Colonic mucosa (tissue), 4 donors: ENCODE measurements at places on chromosomes 6 and 20. TPM values are rescaled to one million over a fixed set of nuclear protein-coding genes. Genes with fewer than 3 reads are reported as not detected.

GRCh38 chr6:13526727-13527670 lies 39.6 kb upstream of the GFOD1 start:
- no peaks in the 10 kb centered on the region for H3K27me3 ChIP-seq
- H3K36me3 ChIP-seq = no peaks in the 10 kb centered on the region
- peak; percentile 48 for DNase-seq
- peak overlapping the region; percentile 32 for H3K27ac ChIP-seq
- H3K4me3 ChIP-seq = no peak overlapping the region
- no peaks in the 10 kb centered on the region for H3K4me1 ChIP-seq

DNA sequence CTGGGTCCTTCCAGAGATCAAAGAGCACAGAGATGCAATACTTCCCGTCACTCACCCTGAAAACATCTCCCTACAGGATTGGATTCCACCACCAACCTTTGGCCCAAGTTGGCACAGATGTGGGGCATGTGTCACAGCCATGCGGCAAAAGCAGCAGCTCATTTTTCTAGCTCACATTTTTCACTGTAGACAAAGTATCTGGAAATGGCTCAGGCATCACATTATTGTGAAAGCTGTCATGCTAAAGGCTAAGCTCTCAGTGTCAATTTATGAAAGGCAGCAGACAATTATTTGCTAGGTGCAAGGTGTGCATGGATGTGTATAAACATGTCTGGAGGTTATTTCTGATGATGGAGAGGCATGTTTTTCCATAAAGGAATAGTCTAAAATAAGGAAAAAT lies 248.8 kb upstream of the PRND start:
- H3K36me3 ChIP-seq = no peaks in the 10 kb centered on the region
- no peak overlapping the region for H3K27ac ChIP-seq
- no peak overlapping the region for H3K4me3 ChIP-seq
- H3K27me3 ChIP-seq = no peaks in the 10 kb centered on the region
- no peak for DNase-seq

Gene PACRG
- not detected for total RNA-seq

Gene SCAND1
- 125 TPM for total RNA-seq

Gene CD93
- total RNA-seq = 5.3 TPM

Gene ULBP2
- total RNA-seq = 0.19 TPM

GRCh38 chr20:15475483-15475882 lies 1097.8 kb downstream of the KIF16B start:
- no peak overlapping the region for H3K4me3 ChIP-seq
- no peaks in the 10 kb centered on the region for H3K4me1 ChIP-seq
- H3K27me3 ChIP-seq = no peaks in the 10 kb centered on the region

Gene EYS
- 0.82 TPM for total RNA-seq

DNA sequence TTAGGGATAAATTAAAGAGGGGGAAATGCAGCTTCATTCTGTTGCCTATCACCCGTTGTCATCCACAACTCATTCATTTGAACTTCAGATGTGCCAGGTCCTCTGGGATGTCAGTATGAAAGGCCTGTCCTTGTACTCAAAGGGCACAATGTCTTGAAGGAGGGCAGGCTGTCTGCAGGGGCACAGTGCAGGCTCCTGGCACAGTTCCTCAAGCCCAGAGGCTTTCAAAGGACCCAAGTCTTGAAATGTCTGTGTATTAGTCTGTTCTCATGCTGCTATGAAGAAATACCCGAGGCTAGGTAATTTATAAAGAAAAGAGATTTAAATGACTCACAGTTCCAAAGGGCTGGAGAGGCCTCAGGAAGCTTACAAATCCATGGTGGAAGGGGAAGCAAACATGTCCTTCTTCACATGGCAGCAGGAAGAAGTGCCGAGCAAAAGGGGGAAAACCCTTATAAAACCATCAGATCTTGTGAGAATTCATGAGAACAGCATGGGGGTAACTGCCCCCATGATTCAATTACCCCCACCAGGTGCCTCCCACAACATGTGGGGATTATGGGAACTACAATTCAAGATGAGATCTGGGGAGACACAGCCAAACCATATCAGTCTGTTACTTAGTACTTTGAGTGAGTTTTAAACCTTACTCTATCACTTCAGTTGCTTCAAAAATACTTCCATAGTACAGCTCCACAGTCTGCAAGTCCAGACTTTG lies 9.4 kb downstream of the SNX9 start:
- H3K36me3 ChIP-seq = no peaks in the 10 kb centered on the region
- H3K4me3 ChIP-seq = no peak overlapping the region
- no peaks in the 10 kb centered on the region for H3K27me3 ChIP-seq

GRCh38 chr6:24666097-24666640 lies 530 bp downstream of the TDP2 start:
- H3K4me1 ChIP-seq = peaks cover 17% of the 10 kb centered on the region
- H3K27ac ChIP-seq = peak overlapping the region; percentile 98
- DNase-seq = no peak
- H3K4me3 ChIP-seq = peak overlapping the region; percentile 49
- H3K36me3 ChIP-seq = no peaks in the 10 kb centered on the region
- no peaks in the 10 kb centered on the region for H3K27me3 ChIP-seq

Gene PLEKHG1
- total RNA-seq = 21.8 TPM

DNA sequence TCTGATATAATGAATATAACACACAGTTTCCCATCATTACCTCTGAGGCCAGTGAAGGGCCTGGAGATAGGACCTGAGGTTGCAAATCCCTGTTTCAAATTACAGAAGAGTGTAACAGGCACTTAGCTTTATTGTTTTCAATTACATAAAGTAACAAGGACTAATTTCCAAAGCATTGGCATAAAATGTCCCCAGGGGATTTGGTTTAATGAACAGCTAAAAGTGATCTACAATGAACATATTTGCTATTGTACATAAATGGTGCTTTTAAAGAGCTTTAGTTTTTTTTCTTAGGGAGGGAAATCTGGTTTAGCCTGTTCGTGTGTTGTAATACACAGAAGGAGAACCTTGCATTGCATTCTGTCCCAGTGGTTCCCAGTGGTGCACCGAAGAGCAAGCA lies 54.4 kb downstream of the HMGN3 start:
- H3K4me1 ChIP-seq = no peaks in the 10 kb centered on the region
- no peak overlapping the region for H3K27ac ChIP-seq
- H3K27me3 ChIP-seq = no peaks in the 10 kb centered on the region
- no peak for DNase-seq
- H3K4me3 ChIP-seq = no peak overlapping the region

Gene PRR18
- not detected for total RNA-seq

GRCh38 chr20:31685853-31686643 lies 36.6 kb downstream of the BCL2L1 start:
- no peak overlapping the region for H3K27ac ChIP-seq
- H3K27me3 ChIP-seq = no peaks in the 10 kb centered on the region
- H3K4me3 ChIP-seq = no peak overlapping the region
- no peak for DNase-seq

GRCh38 chr6:17116117-17116440 lies 14.2 kb downstream of the STMND1 start:
- no peak for DNase-seq
- H3K27me3 ChIP-seq = no peaks in the 10 kb centered on the region
- H3K4me1 ChIP-seq = no peaks in the 10 kb centered on the region
- no peaks in the 10 kb centered on the region for H3K36me3 ChIP-seq
- H3K27ac ChIP-seq = no peak overlapping the region
- H3K4me3 ChIP-seq = no peak overlapping the region

GRCh38 chr6:170269846-170270541 lies 20.9 kb downstream of the DLL1 start:
- H3K4me1 ChIP-seq = peaks cover 3% of the 10 kb centered on the region
- no peak for DNase-seq
- no peak overlapping the region for H3K4me3 ChIP-seq
- no peaks in the 10 kb centered on the region for H3K36me3 ChIP-seq
- peak overlapping the region; percentile 40 for H3K27ac ChIP-seq
- no peaks in the 10 kb centered on the region for H3K27me3 ChIP-seq

DNA sequence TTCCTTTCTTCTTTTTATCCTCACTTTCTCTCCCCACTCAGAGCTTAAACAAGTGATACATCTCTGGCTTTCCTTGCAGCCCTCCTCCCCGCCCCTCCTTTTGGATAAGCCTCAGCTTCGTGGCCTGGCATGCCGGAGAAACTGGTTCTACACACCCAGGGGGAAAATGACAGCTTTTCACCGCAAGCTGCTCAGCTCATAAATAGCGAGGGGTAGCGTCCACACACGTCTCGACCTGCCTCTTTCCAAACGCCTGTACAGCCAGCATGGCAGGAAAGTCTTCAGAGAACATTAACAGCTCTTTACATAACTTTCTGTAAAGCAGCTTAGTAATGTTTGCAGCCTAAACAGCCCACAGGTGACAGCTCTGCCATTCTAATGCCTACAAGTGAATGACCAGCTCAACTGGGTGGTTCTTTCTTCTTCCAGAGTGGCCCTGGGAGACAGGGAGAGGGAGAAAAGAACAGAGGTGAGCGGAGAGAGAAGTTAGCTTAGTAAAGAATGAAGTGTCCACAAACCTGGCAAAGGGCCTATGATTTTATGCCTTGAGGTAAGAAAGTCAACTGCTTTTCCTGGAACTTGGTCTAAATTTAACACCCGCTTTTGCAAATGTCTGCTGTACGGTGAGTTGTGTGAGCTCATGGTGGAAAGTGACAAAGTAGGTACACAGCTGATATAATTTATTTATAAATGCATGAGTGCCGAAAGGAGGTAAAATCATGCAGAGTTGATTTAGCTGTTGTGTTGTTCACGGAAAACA lies 251.5 kb downstream of the TFAP2A start:
- no peak overlapping the region for H3K4me3 ChIP-seq
- H3K27ac ChIP-seq = no peak overlapping the region
- H3K4me1 ChIP-seq = no peaks in the 10 kb centered on the region
- no peaks in the 10 kb centered on the region for H3K27me3 ChIP-seq

DNA sequence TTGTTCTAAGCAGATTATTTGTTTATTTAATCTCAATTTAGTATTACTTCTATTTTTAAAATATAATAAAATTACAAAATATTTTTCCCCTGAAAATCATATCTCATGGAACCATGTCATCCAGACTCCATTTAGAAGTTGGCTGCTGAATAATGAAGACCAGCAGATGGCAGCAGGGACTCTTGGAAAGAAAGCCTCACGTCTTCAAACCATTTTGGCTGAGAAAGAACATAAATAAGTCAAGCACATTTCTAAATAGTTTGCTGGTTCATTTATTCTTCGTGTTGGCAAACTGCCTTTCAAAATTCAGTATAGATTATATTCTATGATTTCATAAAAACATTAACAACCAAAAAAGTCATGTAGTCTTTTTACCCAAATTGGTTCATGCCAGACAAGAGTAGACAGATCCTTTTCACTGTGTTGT lies 71.7 kb downstream of the RCAN2 start:
- H3K27me3 ChIP-seq = no peaks in the 10 kb centered on the region
- no peak overlapping the region for H3K4me3 ChIP-seq
- DNase-seq = peak; percentile 72
- H3K4me1 ChIP-seq = no peaks in the 10 kb centered on the region
- H3K27ac ChIP-seq = no peak overlapping the region
- H3K36me3 ChIP-seq = no peaks in the 10 kb centered on the region

DNA sequence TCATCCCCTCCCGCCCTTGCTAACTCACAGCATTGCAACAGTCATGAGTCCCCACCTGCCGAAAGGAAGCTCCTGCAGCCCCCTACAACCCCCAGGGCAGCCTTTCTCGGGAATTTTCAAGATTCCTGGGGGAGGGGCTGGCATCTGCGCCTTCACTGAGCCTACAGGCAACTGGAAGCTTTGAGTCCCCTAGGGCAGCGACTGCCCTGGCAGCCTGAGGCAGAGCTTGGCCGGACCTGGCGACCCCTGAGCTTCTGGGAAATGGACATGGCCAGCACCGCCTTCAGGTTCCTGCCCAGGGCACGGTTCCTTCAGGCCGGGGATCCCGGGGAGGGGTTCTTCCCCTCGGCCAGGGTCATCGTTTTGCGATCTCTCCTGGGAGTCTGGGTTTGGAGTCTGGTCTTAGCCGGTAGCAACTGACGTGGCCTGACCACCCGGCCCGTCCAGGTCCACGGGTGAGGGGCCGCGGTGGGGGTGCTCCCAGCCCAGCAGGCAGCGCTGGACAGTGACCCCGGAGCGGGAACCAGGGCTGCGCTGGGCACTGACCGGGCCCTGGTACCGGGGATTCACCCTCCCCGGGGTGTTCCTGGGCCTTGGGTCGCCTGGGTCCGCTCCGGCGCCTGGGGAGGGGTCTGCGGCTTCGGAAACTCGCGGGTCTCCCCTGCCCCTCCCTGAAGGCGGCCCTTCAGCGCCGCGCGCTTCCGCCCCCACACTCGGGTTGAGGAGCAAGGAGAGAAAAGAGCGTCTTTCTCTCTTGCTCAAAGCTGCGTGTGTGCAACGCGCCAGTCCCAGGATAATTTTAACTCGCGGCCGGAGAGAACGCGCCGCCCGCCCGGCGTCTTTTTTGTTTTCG lies 593 bp upstream of the COL9A3 start:
- H3K36me3 ChIP-seq = peaks cover 13% of the 10 kb centered on the region
- H3K27ac ChIP-seq = no peak overlapping the region
- no peak for DNase-seq

Gene SLC35D3
- 0.15 TPM for total RNA-seq

DNA sequence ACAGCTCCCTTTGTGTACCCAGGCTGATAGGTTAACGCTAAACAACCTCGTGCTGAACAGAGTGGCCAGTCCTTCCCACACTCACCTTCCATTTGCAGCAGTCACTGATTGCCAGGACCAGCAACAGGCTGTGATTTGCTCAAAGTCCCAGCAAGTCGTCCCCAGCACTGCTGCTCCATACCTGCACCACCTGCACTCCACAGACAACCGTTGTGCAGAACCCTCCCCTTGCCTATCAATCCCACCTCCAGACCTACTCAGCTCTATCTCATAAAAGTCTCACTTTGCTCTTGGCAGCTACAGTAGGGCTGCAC lies 43.1 kb upstream of the SCML4 start:
- no peak overlapping the region for H3K4me3 ChIP-seq
- H3K36me3 ChIP-seq = no peaks in the 10 kb centered on the region
- DNase-seq = no peak

- no peaks in the 10 kb centered on the region for H3K27me3 ChIP-seq
- H3K4me3 ChIP-seq = no peak overlapping the region
- no peak for DNase-seq
- H3K4me1 ChIP-seq = no peaks in the 10 kb centered on the region
These were observed 155.8 kb downstream of the MBOAT1 start for GRCh38 chr6:20056350-20056992.

Gene SRF
- total RNA-seq = 37.6 TPM
